ENCODE measurements at places on chromosomes 13 and 19.

- DNase-seq = no peak
Observed at GRCh38 chr19:13066933-13067807, 35.5 kb downstream of the LYL1 start.

GRCh38 chr13:67855741-67856238 lies 625.7 kb upstream of the PCDH9 start:
- peak; percentile 13 for DNase-seq

DNA sequence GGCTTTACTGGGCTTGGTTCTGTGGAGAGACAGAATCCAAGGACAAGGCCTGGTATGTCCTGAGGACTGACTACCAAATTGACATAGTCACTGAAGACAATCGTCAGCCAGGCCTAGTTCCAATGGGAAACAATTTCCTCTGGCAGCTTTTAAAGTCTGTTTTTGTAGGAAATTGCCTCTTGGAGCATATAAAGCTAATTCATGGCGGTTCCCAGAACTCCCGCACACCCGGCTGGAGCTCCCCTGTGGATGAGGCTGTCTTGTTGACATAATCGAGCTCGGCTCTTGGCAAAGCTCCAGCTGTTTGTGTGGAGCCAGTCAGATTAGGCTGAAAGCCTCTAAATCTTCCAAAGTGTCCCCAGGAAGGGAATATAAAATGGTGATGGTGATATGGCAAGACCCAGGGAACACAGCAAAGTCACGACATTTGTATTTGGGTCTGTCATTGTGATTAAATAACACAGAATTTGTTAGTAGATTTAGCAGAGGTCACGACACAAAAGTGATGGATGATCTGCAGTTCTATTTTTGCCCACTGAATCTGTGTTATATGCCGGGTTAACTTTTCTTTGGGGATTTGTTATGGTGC lies 395.0 kb downstream of the PCDH9 start:
- peak; percentile 80 for DNase-seq

DNA sequence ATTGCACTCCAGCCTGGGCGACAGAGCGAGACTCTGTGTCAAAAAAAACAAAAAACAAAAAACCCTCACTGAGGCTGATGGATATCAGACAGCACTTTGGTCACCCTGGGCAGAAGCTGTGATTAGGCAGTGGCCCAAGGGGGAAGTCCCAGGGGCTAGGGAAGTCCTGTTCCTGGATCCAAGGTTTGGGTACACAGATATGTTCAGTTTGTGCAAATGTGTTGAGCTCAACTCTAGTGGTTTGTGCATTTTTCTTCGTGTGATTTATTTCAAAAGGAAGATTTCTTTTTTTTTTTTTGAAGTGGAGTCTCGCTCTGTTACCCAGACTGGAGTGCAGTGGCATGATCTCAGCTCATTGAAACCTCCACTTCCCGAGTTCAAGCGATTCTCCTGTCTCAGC lies 12.3 kb downstream of the MEF2B start:
- no peak for DNase-seq

GRCh38 chr19:47456721-47457474 lies 14.8 kb downstream of the SLC8A2 start:
- no peak for DNase-seq

DNA sequence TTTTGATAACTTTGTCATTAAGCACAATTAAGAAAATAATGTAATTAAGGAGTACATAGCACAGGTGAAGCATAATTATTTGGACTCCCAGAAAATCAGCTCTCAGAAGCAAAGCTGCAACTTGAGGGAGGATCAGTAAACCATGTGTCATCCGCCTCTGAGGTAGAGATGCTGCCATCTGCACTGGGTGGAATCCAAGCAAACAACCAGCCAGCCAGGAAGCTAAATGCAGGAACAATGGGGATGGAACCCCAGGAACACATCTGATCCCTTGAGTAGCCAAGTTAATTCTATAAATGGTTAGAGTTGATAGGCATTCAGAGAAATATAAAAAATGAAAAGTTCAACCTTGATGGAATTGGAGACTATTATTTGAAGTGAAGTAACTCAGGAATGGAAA lies 520.2 kb downstream of the RFC3 start:
- DNase-seq = no peak

DNA sequence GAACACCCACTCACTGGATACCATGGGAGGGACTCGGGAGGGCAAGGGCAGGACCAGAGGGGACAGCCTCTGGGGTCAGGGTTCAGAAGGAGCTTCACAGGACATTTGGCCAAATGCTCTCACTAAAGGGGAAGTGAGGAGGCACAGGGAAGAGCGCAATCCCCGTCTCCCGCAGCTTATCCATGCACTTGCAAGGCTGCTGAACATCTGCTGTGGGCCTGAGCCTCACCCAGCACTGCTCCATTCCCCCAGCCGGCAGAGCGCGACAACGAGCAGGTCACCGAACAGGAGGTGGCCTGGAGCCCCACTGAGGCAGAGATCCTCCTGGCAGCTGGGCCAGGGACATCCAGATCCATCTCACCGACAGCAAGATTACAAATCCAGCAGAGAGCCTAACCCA lies 23.3 kb downstream of the ELAVL1 start:
- DNase-seq = no peak

GRCh38 chr13:33730147-33730546 lies 87.8 kb upstream of the RFC3 start:
- DNase-seq = no peak

GRCh38 chr19:44712864-44713515 lies 14.0 kb downstream of the CEACAM16 start:
- no peak for DNase-seq

GRCh38 chr19:47729799-47730520 lies 15.4 kb upstream of the NOP53 start:
- peak; percentile 71 for DNase-seq

DNA sequence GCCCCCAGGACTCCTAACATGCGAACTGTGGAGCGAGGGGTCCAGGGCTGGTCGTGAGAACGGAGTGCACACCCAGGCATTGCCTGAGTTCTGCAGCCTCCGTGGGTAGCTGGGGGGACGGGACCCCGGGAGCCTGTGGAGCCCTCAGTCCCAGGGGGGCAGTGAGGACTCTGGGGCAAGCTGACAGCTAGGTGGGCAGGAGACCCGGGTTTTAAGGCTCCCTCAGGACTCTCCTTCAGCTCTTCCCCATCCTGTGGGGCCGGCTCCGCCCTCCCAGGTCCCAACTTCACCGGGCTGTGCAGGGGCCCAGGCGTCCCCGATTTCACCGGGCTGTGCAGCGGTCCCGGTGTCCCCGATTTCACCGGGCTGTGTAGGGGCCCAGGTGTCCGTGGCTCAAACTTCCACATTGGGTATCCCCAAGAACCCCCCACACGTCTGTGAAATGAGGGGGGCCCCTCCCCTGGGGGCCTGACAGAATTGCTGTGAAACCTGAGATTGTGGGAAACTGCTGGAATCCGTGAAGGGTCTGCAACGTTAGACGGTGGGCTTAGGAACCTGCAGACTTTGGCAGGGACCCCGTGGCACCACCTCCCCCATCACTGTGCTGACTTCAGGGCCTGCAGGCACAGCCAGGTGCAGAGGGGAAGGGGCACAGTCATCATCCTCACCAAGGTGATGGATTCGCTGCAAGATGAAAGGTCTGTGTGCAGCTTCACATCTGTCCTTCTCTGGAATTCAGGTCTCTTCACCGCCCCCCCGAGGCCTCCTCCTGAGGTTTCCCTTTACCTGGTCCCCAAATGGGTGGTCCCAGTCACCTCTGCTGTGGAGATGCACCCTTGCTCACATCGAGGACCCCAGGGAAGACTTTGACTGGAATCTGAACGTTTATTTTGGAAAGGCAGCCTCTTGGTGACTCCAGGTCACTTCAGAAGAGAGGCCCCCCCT lies 73.2 kb upstream of the MCF2L start:
- DNase-seq = no peak

DNA sequence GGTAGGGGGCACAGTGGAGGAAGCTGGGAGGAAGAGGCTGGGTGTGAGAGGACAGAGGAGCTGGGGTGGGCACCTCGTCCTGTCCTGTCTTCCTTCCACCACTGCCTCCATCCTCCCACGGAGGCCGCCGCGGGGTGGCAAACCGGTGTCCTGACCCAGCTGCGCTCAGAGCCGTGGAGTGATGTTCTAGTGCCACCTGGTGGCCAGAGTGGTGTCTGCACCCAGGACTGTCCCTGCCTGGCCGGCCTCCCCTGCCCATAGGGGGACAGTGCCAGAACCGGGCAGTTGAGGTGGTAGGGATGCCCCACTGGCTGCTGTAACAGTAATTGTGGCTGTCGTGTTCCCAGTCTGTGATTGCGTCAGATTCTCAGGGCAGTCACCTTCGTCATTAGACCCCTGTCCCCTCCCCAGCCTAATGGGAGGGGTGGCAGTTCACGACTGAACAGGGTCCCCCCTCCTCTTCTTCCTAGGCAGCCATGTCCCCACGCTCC lies 11.1 kb upstream of the ARRDC2 start:
- DNase-seq = peak; percentile 90

DNA sequence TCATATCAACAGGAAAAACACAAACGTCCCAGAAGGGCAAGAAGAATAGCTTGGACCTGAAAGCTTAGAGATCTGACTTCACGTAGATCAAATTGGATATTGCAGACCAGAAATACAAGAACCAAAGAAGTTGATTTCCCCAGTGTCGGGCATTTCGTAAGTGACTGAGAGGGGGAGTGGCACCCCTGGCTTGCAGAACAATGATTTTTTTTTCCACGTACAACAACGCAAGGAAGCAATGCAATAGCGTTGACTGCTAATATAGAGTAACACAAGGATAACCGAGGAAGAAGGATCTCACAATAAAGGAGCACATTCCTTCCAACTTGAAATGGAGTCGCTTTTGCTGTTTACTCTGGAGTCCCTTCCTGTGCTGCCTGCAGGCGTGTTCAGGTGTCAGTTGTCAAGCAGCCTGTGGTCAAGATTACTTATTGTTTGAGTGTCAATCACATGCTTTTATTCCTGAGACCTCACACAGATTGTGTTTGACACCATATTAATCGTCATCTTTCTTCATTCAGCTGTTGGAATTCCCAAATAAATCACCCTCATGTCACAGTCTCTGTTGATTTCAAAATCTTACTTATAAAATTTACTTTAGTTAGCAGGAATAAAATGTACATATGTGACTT lies 139.4 kb downstream of the FREM2 start:
- no peak for DNase-seq

- DNase-seq = no peak
Observed at GRCh38 chr19:30254158-30254557, 118.0 kb upstream of the ZNF536 start.

GRCh38 chr19:16366433-16367260 lies 42.0 kb downstream of the KLF2 start:
- no peak for DNase-seq

DNA sequence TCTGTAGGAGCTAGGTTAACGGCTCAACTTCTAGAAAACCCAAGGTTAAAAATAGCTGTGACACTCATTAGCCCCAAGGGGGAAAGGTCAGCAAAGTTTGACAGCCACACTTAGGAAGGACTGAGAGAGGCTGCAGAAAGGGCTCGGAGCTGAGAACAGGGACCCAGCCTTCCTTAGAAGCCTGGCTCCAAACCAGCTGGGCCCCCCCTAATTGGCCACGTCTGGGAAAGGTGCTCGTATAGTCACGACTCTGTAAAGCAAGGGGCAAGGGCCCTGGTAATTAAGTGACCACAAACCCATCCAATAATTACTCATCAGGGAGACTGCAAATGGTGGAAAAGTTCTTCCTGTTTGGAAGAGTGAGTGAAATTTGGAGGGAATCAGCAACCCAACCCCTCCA lies 90.5 kb downstream of the RNASEH2B start:
- DNase-seq = no peak

- peak; percentile 72 for DNase-seq
Observed at GRCh38 chr19:46748325-46749109, 2.3 kb upstream of the STRN4 start.

GRCh38 chr13:20441879-20442278 lies 83.8 kb downstream of the CRYL1 start:
- peak; percentile 56 for DNase-seq

GRCh38 chr13:112574834-112575613 lies 12.9 kb downstream of the TUBGCP3 start:
- DNase-seq = no peak

DNA sequence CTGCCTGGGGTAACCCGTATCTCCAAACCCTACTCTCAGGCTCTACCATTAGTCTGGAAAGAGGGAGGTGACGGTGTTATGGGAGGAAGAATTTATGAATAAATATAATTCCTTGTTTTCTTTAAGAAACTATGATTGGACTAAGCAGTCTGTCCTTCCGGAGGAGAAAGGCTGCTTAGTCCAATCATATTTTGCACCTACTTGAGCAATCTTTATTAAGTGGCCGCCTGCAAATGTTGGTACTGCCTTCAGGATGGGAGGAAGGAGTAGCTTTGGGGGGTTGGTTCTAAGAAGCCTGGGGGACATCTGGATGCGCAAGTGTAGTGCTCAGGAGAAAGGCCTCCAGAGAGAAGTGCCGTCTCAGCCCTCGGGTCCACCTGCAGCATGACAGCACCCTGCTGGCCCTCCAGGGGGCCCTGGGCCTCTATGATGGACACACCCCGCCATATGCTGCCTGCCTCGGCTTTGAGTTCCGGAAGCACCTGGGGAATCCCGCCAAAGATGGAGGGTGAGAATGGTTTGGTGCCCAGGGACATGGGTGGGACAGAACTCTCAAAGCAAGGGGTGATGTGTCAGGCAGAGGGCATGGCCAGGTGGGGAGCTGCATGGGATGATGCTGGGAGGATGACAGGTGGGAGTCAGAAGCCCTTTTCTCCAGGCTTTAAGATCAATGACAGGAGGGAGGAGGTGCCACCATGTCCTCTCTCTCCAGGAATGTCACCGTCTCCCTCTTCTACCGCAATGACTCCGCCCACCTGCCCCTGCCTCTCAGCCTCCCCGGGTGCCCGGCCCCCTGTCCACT lies 4.1 kb downstream of the ACP4 start:
- DNase-seq = no peak

DNA sequence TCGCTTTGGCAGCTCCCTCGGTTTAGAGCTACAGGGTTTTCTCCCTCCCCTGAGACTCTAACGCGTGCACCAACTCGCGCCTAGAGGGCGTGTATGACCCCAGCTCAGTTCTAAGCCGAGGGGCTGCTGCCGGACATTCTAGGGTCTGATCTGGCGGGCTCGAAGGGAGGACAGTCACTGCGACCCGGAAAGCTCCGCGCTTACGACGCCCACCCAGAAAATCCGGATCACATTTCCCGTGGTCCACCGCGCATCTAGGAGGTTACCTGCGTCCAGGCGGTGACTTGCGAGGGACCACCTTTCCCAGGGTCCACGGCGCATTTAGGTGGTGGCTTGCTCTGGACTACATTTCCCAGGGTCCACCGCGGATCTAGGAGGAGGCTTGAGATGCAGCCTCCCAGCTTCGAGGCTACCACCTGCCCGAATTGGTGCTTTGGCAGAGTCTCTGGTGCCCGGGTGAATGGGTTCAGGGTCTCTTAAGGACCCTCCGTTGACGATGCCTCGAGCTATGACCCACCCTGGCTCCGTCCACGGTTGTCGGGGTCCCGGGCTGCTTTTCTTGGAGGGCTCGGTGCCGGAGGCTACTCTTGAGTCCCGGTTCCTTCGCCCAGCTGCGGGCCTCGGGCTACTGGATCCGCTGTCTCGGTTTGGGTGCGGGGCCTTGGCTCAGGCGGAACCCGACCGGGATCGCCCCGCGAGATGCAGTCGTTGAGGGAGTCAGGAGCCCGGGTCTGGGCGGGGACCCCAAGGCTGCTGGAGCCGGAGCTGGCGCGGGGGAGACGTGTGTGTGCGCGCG lies 30.5 kb downstream of the ZNF146 start:
- DNase-seq = peak; percentile 62

GRCh38 chr13:56561327-56561726 lies 579.4 kb upstream of the PRR20A start:
- DNase-seq = no peak

All from astrocyte of the hippocampus (primary cell).